B cell (primary cell): ENCODE measurements at places on chromosomes 11 and 22.

- DNase-seq: no peak
These were observed 2.2 kb upstream of the KMT2A start for GRCh38 chr11:118434123-118434552.

DNA sequence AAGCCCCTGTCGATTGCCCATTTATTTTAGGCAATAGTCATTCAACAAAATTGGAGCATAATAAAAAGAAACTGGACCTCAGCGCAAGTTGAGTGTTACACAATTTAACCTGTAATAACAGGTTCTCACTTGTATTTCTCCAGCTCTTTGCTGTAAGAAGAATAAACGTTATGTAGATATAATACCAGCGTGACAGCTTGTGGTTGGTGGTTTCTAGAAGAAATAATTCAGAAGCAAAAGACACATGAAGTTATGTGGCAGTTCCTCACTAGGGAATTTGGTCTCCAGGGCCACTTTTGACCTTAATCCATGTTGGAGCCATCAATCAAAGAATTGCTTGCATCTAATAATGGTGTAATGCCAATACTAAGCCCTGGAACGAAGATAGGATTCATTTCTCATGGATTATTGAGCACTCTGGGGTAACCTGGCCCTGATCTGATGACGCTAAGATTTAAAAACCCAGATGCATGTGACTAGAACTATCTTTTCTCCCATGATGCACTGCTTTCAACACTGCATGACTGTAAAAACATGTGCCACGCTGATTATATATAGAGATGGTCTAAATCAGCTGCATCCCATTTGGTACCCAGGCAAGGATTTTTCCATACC, 129.7 kb upstream of the LDLRAD3 start:
- no peak for DNase-seq

DNA sequence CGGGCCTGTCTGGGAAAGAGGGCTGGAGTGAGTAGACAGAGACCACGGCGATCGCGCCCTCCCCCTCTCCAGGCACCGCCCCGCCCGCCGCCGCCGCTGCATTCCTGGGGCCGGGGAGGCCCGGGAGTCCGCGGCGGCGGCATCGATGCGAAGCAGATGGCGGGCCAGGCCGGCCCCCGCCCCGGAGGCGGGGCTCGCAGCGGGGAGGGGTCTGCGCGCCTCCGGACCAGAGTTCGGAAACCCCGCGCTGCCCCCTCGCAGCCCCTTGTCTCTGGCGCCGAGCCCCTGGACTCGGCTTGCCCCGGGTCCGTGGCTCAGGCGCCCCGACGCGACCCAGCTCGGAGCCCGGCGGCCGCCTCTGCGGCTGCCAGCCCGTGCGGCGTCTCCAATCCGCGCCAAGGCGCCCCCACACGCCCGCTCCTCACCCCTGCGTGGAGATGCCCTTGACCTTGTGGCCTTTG, 1.3 kb downstream of the SCARF2 start:
- no peak for DNase-seq

- no peak for DNase-seq
These were observed 264.7 kb upstream of the CCDC179 start for GRCh38 chr11:23124996-23125395.

DNA sequence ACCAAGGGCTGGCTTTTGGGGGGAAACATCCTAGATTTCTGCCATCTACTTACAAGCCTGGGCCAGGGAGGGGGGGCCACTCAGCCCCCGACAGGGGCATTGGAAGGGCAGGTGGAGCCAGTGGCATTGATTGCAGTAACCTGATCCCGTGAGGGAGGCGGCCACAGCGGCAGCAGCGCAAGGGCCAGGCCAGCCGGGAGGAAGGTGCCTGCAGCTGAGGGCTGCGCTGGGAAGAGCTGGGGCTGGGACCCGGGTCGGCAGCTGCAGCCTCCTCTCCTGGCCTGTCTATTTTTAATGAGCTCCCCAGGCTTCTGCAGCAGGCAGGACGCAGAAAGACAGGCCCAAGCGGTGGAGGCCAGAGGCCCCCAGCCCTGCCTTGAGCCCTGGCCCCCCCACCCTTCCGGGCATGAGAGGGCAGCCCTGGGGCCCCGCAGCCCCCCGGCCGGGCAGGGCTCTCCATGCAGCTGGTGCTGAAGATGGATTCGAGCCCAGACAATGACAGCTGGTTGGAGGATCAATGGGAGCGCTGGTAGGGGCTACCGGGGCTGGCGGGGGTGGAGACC, 10.6 kb downstream of the FREY1 start:
- DNase-seq: no peak

- no peak for DNase-seq
These were observed 633.7 kb downstream of the BRD1 start for GRCh38 chr22:49193901-49194465.

DNA sequence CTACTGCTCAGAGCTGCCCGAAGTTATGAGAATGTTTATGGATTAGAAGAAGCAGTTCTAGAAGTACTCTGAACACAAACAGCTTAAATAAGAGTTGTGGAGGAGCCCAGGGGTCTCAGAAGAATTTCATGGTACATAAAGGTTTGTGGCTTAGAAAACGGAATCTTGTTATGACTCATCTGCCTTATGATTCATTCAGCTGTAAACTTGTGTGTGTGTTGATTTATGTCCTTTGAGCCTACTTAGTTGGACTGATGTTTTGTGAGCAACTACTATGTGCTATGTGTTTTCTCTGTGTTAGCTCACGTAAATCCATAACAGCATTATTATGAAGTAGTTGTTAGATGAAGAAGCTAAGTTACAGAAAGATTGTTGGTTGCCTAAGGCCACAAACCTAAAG, 203.7 kb downstream of the PGR start:
- no peak for DNase-seq

DNA sequence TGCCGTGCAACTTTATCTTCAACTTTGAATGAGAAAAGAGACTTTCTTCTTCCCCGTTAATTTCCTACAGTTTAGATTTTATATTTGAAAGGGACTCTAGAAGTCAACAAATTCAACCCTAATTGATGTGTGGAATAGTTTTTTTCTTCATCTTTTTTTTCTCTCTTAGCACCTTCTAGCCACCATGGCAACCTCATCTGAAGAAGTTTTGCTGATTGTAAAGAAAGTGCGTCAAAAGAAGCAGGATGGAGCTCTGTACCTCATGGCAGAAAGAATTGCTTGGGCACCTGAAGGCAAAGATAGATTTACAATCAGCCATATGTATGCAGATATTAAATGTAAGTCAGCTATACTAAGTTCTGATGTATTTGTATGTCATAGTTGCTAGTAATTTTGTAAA, 10.5 kb downstream of the GTF2H1 start:
- DNase-seq: no peak

GRCh38 chr11:11589437-11589836, 32.4 kb downstream of the GALNT18 start:
- DNase-seq: no peak

GRCh38 chr11:103433386-103434072, 324.3 kb downstream of the DYNC2H1 start:
- DNase-seq: no peak

DNA sequence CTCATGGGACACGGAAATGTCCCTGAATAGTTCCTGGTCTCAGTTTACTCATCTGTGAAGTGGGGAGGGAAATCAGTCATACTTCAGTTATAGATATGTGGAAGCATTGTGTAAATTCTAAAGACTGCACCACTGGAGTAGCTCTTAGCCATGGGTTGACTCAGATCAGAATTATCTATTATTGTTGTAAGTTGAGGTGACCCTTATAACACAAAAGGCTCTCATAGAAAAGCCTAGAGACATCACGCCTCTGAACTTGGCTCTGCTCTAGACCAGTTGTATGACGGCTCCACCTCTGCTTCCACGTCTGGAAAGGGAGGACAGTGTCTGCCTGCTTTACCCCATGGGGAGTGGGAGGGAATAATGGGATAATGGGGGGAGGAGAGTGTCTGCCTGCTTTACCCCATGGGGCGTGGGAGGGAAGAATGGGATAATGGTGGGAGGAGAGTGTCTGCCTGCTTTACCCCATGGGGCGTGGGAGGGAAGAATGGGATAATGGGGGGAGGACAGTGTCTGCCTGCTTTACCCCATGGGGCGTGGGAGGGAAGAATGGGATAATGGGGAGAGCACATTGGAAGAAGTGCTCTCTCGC, 98.2 kb downstream of the AMOTL1 start:
- DNase-seq: no peak

GRCh38 chr11:73203322-73203721, 14.8 kb upstream of the P2RY2 start:
- no peak for DNase-seq

GRCh38 chr11:63970902-63971301, 3.5 kb upstream of the COX8A start:
- no peak for DNase-seq

DNA sequence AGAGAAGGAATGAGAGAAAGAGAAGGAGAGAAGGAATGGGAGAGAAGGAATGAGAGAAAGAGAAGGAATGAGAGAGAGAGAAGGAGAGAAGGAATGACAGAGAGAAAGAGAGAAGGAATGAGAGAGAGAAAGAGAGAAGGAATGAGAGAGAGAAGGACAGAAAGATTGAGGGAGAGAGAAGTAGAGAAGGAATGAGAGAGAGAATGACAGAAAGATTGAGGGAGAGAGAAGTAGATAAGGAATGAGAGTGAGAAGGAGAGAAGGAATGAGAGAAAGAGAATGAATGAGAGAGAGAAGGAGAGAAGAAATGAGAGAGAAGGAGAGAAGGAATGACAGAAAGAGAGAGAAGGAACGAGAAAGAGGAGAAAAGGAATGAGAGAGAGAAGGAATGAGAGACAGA, 34.1 kb upstream of the APOL5 start:
- DNase-seq: no peak

DNA sequence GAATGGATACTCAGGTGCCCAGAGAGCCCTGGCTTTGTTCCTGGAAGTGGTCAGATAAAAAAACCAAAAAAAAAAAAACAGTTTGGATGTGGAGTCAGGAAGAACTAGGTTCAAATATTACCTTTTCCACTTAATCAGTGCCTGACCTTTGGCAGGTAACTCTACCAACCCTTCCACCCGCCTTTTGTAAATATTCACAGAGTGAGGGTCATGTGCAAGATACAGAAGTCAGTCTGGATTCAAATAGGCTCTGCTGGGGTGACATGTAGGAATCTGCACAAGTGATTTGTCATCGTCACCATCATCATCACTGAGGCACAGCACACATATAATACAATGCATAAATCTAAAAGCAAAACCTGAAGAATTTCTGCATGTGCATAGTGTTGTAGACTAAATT, 490.7 kb downstream of the MIAT start:
- no peak for DNase-seq

DNA sequence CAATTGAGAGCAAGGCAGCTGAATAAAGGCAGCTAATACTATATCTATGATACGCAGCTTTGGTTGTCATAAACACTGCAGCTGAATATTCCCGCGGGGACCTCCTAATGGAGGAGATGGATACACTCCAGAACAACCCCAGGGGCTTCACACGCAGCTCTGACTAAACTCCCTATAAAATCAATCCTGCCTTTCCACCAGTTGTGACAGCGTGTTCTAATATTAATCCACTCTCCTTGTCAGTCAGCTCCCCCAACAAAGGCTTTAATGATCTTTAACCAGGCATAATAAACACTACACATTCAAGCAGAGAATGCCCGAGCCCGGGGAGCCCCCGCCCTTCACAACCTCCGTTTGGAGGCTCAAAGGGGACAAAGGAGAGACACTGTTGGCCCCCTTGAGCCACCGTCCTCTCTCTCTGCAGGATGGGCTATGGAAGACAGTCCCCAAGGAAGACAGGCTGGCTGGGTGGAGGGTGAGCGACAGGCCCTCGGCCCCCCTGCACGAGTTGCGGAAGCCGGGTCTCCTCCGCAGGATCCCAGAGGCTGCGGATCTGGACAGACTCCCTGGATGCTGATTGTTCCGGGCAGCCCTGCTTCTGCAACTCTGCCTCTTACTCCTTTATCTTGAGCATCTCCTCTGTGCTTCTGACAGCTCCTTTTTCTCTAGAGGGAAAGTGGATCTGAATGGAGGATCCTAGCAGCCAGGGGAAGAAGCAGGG, 565.2 kb downstream of the BUD13 start:
- DNase-seq: no peak

GRCh38 chr11:121244884-121245283, 47.7 kb upstream of the SC5D start:
- no peak for DNase-seq

DNA sequence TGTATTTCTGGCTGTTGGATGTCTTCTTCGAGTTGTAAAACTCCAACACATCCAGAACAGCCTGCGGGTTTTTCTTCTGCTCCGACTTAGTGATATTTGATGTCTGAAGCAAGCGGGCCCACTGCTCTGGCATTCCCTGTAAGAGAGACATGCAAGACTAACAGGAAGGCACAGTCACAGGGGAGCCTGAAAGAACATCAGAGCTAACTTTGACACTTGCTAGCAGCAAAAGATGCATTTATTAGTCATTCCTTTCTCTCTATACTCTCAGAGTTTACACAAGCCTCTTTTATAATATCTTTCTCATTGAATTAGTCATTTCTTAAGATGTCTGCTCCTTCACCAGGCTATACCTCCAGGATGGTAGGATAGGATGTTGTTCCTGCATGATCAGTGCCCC, 77.8 kb upstream of the GDPD4 start:
- DNase-seq: no peak

- no peak for DNase-seq
These were observed 76.9 kb downstream of the DKK3 start for GRCh38 chr11:11931461-11932055.

DNA sequence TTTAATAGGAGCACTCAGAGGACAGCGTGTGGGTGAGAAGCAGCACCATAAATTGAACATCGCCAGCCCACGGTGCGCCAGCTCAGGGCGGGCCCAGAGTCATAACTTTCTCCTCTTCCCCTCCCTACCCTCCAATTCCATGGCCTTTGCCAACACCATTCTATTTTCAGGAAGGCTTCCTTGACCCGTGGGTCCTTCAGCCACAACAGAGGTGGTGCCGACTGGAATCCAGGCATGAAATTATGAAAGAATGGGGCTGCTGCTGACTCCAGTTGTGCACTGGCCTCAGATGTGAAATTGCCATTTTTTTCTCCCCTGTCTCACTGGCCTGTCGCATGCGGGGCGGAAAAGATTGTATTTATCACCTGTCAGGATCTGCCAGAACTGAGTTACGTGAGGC, 345.9 kb downstream of the MIAT start:
- no peak for DNase-seq

DNA sequence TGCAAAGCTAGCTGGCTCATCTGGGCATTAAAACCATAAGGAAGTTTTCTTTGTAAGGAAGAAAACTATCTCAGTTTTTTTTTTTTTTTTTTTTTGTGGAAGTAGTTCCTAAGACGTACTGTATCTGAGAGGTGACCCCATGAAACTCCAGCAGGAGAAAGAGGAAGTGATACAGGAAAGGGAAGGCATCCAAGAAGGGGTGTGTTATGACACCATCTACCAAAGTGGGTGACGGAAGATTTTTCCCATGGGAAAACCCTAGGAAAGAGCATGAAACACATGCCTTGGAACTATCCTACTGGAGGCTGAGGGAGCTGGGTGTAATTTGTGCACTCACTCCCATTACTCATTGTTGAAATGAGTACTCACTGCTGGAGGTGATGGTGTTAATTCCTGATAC, 63.8 kb upstream of the ARHGAP20 start:
- no peak for DNase-seq

GRCh38 chr11:47688111-47688510, 27.1 kb downstream of the AGBL2 start:
- no peak for DNase-seq

- DNase-seq: peak; percentile 17
These were observed 41.0 kb upstream of the APLNR start for GRCh38 chr11:57277845-57278720.
